Chondrocyte (in vitro differentiated cells): ENCODE measurements at places on chromosomes 1 and 21. TPM values are rescaled to one million over a fixed set of nuclear protein-coding genes. Genes with fewer than 3 reads are reported as not detected.

Gene EIF4G3
- 56.6 to 81.1 TPM (median 59.9 TPM) in 3 replicates for total RNA-seq

Gene FCRL2
- total RNA-seq: not detected in 3 replicates

- peak; percentile 35 for DNase-seq
These were observed 41.2 kb downstream of the DHCR24 start for GRCh38 chr1:54845772-54846171.

DNA sequence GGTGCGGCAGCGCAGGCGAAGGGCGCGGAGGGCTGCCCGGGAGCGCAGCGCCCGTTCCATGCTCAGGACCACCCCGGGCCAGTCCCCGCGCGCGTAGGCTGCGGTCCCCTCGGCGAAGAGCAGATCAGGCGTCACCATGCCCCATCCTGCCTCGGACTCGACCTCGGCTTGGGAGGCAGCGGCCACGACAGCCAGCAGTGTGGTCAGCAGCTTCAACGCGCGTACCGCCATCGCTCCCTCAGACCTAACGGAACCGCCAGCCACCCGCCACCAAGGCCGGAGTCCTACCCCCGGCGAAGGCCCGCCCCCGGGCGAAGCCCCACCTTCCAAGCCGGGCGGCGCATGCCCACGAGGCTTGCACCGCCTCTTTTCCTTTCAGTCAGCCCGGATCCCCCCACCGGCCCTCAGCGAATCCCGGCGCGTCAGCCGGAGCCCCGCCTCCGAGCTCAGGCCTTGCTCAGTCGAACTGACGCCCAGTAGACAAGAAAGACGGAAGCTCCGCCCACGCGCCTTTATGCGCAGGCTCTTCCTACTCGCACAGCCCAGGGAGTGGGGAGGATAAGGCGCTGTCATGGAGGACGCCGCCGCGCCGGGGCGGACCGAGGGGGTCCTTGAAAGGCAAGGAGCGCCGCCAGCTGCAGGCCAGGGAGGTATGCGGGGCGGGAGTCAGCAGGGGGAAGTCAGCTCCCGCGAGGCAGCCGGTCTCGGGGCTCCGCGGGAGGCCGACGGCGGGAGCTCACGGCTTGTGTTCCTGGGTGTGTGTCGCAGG, at the start of the genes C1orf50 and P3H1:
C1orf50 (plus strand) TSS at position 509 of the 769 bp plus-strand sequence; CDS start at position 572, 63 bp downstream.
P3H1 (minus strand) TSS at position 288 of the 769 bp plus-strand sequence; CDS start at position 231, 57 bp downstream.
- DNase-seq: peak; percentile 100
